ENCODE measurements at places on chromosomes 2 and 18.

DNA sequence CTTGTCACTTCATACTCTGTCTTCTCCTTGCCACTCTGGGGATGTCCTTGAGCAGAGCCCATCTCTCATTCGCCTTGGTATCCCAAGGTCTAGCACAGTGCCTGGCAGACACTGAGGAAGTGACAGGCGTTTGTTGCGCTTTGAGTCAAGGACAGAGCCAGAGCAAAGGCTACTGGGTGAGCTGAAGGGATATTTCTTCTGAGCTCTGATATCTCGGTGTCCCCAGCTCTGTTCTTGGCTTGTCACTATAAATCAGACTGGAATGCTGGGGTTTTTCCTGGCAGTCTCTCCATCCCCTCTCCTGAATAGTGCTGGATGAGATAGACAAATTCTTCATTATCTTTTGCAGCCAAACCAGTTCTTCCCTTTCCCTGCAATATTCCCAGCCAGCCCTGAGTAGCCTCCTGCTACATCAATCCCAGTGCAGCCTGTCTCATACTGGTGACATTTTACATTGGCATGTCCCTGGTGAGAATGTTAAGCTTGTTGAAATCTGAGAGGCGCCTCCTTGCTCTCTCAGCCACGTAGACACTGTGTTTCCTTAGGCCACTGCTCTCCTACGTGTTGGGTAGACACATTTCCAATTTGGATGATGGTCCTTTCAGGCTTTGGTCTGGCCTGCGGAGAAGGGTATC lies 61.7 kb downstream of the CTIF start:
- DNase-seq, result no peak

GRCh38 chr18:47036298-47036874 lies 965 bp upstream of the ELOA2 start:
- no peak for DNase-seq

GRCh38 chr2:224135881-224136280 lies 96.8 kb upstream of the SERPINE2 start:
- DNase-seq, result no peak

DNA sequence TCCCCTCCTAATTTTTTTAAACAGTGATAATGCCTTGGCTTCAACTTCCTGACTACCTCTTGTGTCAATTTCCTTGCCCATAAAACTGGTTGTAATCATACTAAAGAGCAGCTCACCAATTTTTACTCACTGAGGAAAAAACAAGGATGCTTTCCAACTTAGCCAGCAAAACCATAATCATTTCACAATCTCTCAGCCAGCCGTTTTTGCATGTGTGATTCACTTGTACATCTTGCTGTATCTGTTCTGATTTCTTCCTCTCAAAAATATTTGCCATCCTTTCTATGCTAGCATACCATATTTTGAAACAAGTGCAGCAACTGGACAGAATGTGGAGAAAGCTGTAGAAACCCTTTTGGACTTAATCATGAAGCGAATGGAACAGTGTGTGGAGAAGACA lies 60.7 kb downstream of the RAB27B start:
- no peak for DNase-seq

DNA sequence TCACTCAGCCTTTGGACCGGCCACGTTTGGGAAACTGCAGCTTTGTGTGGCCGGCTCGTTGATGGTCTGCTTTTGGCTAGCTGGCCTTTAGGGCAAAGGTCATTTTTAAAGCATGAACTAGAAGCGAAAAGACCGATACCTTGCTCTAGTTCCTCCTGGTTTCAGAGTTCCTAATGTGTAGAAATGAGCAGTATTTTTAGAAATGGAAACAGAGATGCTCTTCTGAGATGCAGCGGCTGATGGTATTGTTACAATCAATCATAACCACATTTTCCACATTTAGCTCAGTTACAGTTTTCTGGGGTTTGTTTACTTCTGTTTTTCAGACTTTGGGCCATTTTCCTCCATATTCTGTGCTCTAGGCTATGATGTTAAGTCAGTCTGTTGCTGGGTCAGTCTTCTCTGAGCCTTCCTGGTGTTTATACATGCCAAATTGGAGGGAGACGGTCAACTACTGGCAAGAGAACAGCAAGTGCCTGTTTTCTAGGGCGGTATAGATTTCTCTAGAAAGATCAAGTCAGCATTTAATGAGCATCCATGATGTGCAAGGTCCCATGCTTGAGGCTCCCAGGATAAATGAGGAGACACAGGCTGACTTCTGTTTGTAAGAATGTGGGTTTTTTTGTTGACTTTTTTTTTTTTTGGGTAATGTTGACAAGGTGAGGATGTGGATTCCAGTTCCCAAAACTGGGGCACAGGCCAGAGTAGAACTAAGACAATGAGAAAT lies 28.0 kb downstream of the RNF144A start:
- DNase-seq, result no peak

GRCh38 chr18:26894426-26894825 lies 28.9 kb upstream of the AQP4 start:
- no peak for DNase-seq

- DNase-seq, result no peak
Measured at GRCh38 chr2:164897469-164898260, 56.0 kb upstream of the COBLL1 start.

- no peak for DNase-seq
Measured at GRCh38 chr2:241189093-241189855, 797 bp downstream of the ANO7 start.

GRCh38 chr2:230578106-230578505 lies 134.5 kb upstream of the CAB39 start:
- DNase-seq, result no peak

GRCh38 chr2:226742347-226742746 lies 57.3 kb downstream of the IRS1 start:
- DNase-seq, result no peak

DNA sequence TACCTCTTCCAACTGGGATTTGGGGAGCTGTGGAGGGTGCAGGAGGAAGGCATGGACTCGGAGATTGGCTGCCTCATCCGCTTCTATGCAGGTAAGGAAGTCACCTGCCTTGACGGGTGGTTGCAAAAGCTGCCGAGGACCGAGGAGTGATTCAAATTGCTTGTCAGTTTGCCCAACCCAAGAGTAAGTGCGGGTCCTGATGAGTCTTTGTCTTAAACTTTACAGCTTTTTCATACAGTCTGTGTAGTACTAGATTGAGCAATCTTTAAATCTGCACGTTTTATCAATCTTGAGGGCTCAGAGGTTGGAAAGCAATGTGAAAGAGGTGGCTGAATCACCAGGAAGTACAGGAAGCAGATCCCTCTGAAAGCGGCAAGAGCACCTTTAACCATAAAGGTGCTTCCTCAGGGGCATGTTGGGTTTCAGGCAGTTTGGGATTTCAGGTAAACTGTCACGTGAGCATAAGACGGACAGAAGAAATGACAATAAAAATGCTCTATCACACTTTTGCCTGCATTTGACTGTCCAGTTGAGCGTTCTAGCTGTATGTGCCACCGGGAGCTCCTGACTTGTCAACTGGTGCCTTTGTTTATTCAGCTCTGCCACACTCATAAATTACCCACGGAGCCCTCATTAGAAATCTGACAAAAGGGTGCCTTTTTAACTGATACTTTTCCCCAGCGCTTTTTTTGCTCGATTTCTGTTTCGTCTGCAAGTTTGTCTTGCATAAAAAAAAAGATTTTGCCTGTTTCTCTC lies 2.0 kb downstream of the PHLPP1 start:
- peak; percentile 12 for DNase-seq

- no peak for DNase-seq
Measured at GRCh38 chr18:9994026-9994570, 80.3 kb downstream of the VAPA start.

DNA sequence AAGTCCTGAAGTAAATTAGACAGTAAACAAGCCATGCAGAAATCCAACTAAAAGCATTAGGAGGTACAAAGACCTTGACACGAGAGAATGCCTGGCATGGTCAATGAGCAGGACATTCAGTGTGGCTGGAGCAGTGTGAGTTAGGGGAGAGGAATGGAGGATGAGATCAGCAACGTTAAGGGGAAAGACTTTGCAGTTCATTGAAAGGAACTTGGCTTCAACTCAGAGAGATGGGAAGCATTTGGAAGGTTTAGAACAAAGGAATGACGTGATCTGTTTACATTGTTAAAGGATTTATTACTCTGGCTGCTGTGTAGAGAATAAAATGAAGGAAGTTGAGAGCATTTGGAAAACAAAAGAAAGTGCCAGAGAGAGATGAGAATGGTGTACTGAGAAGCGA lies 621.3 kb downstream of the XIRP2 start:
- no peak for DNase-seq

- no peak for DNase-seq
Measured at GRCh38 chr18:60935041-60935910, 398.0 kb upstream of the CDH20 start.

DNA sequence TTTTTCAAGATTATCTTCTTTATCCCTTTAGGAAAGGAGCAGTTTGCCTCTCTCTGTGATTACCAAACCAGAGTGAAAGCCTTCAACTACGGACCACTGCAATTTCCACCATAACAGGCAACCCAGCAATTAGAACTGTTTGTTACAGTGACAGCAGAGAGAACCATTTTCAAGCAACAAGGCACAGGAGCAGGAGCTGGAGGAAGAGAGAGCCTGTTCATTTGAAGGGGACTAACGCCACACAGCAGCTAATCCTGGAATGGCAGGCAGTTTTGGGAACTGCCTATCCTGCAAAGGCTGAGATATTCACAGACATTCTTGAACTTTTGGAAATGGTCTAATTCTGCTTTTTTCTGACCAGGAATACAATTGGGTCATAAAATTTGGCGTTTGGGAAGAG lies 1541.9 kb upstream of the PIK3C3 start:
- DNase-seq, result no peak

DNA sequence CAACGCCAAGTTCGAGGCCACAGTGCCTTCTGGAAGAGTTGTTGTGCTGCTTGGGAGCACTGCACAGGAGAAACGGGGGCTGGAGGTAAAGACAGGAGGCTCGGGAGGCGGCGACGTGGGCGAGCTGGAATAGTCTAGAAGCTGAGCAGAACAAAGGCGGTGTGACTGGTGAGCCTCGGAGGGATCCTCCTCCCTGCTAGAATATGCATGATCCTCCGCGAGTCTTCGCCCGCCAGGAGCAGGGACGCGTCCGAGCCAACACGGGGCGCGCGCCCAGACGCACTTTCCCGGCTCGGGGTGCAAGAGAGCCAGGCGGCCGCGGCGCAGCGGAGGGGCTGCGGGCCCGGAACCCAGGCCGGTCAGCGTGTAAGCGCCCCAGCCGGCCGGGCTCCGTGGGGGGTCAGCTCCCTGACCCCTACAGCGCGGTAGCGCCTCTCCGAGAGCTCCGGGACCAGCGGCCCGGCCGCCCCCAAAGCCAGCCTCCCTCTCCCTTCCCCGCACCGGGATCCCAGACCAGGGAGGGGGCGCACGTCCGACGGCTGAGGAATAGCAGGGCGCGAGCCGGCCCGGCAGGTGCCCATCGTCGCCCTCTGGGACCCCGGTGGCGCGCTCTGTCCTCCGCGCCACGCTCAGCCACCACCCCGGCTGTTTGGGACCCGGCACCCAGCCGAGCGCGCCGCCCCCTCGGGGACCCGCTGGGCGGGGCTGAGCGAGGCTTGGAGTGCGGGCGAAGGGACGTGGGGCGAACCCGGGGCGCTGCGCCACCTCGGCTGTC lies 62.5 kb downstream of the GNAL start:
- DNase-seq, result no peak

DNA sequence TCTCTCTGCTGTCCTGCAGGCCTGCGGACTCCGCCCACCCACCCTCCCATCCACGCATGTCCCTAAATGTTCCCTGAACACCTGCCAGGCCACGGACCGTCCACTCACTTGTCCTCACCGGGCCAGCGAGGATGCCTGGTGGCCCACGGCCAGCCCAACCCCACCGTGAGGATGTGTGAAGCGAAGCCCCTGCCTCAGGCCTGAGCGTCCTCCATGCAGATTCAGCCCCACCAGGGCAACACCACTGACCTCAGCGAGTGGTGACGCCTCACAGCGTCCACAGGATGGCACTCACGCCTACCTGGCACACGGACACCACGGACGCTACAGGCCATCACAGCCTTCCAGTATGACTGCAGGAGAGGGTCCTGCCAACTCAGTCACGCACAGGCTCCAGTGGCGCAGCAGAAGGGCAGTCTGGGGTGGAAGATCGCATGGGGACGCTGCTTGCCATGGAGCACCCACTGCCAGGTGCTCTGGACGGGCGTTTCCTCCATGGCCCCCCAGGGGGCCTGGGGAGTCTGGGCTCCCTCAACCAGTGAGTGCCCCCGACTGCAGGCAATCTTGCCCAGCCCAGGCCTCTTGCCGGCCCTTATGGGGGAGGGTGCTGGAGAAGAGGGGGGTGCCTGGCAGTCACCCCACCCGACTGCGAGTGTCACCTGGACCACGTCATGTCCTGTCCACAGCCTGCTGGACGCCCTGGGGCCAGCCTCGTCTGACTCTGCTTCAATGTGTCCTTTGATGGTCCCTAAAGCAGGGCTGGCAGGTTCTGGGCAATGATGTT lies 25.4 kb downstream of the HDAC4 start:
- no peak for DNase-seq

GRCh38 chr2:175872721-175873120 lies 129.3 kb downstream of the LNPK start:
- no peak for DNase-seq

- DNase-seq, result no peak
Measured at GRCh38 chr2:9543557-9543956, 12.1 kb downstream of the ADAM17 start.

DNA sequence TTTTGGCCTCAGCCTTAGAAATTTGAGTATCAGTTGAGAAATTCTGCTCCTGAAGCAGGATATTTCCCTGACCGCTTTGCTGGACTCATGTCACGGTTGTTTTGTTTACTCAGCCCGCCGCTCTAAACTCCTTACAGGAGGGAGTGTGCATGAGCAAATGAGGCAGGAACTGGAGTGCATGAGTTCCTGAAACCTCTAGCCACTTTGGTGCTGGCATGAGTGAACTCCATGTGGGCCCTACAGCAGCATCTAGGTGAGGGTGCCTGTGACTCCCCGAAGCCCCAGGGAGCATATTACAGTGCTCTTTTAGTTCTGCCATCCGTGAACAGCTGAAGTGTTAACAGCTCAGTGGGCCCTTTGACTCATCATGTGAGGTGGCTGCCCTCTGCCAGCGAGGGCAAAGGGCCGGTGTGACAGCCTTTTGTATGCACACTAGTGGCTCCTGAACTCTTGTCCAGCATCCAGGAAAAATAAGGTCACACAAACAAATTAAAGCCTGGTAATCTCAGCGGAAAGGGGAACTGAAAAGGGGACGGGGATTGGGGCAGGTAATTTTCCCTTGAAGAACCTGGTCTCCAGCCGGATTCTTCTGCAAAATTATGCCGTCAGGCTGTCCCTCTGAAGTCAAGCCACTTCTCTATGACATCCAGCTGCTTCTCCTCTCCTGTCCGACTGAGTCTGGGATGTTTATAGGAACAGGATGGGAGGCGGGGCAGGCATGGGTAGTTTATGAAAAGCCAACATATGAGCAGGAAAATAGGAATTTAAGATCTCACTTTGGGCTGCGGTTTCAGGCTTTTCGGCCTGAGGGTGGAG lies 1668.7 kb downstream of the SUCLG1 start:
- no peak for DNase-seq

DNA sequence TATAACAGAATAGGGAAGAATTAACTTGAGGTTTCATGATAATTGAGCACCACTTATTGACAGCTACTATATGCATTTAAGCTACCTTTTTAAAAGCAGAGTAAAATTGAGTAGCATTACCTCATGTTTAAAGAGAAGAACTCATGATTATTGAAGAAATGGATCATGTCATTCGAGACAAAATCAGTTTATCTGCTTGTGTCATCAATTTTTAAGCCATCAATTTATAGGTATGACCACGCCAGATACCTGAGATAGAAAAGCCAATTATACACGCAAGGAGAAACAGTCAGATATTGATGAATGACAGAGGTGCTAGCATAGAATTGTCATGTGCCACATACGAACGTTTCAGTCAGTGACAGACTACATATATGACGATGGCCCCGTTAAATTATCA lies 28.4 kb downstream of the DSG2 start:
- no peak for DNase-seq
